Cardiac septum (tissue), 1 donor: ENCODE measurements at places on chromosomes 7 and 10. TPM values are rescaled to one million over a fixed set of nuclear protein-coding genes. Genes with fewer than 3 reads are reported as not detected.

CALHM3 gene
- not detected for total RNA-seq

FOXI2 gene
- total RNA-seq = 0.24 TPM

RADIL gene
- 2.5 TPM for total RNA-seq

OPN1SW gene
- not detected for total RNA-seq

IL15RA gene
- total RNA-seq = 3.9 TPM

LBX1 gene
- 0.13 TPM for total RNA-seq

NKX2-3 gene
- total RNA-seq = not detected

OR2A1 gene
- 0.19 TPM for total RNA-seq

DYNC1I1 gene
- 24.3 TPM for total RNA-seq

DNA sequence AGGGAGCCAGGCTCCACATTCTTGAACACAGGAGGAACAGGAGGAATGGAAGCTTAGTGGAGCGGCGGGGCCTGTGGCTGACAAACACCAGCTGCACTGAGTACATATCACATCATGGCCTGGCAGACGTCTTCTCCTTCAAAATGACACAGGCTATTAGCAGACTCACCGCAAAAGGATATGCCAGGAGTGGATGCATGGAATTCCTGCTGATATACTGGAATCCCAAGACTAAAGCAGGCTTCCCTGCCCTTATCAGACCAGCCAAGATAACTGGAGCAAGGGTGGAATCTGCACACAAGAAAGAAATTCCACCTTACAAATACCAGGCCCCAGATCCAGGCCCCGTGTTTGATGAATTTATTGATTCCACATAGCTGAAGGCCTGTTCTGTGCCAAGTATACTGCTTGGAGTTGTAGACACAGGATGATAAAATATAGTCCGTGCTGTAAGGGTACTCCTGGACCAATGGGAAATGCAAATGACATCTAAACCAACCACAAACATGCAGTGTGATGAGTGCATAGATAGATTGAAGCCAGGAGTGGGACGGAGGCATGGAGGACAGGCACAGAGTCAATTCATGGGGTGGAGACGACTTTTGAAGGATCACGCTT, 480.5 kb upstream of the ZMIZ1 start:
- no peak for DNase-seq

DNA sequence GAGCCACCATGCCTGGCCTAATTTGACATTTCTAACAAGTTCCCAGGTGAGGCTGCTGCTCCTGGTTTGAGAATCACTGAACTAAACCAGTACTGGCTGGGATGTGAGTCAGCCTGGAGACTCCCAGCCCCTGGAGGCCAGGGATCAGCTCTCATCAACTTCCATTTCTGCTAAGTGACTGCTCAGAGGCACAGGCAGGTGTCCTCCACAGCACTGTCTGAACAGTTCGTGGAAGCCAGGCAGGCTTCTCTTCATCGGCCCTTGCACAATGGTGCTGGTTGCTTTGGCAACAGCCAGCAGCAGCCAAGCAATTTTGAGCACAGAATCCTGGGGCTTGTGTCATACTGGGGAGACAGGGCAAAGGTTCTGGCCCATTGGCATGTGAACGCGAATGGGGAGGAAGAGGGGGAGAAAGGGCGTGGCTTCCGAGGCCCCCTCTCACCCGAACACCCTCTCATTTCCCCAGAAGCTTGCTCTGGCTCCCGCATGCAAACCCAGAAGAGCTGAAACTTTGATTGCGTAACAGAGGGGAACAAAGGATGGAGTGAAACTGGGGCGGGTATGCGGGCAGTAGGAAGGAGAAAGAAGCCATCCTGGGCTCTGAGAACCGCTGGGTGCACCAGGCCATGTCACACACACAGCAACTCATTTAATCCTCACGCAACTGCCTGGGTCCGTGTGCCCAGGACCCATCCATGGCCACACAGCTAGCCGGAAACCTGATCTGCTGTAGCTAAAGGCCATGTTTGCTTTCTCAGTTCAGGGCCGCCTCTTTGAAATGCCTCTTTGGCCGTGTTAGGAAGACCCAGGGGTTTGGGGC, 9.0 kb upstream of the POR start:
- DNase-seq = peak; percentile 79

DNA sequence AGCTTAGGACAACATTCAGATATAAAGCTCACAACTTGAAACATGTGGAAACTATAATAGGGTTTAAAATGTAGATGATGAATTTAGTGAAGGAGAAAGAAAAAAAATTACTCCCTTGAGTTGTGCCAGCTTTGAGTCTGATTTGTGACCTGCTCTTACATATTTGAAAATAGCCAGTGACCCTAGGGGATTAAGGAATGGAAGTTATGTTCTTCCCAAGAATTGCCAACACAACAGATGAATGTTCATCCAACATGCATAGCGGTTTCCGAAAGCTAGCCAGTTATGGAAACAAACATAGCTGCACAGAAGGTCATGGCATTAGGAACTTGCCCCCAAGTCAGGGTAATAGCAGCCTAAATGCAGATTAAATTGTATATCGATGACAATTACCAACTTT, 10.8 kb downstream of the TMEM196 start:
- no peak for DNase-seq

GRCh38 chr10:105656856-105657255, 1015.8 kb downstream of the SORCS3 start:
- no peak for DNase-seq

DNA sequence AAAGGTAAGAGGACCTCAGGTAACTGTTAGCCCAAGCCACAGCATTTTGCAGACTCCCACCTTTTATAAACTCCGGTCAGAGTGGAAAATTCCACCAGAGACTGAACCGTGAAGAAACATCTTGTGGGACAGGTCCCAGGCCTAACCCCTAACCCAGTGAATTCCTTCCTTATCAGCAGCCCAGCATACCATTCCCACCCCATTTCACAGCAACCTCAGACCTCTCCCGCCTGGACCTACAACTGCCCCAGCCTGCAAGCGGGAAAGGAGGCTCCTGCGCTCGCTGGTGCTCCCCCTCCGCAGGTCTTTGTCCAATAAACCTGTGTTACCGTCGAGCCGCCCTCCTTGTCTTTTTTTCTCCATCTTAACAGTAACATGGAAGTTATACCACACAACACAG, 736.6 kb downstream of the MAGI2 start:
- no peak for DNase-seq

GRCh38 chr10:80280071-80280800, 9.2 kb downstream of the MAT1A start:
- DNase-seq = peak; percentile 54

GRCh38 chr7:130361681-130362080, 17.1 kb downstream of the CPA5 start:
- peak; percentile 53 for DNase-seq

DNA sequence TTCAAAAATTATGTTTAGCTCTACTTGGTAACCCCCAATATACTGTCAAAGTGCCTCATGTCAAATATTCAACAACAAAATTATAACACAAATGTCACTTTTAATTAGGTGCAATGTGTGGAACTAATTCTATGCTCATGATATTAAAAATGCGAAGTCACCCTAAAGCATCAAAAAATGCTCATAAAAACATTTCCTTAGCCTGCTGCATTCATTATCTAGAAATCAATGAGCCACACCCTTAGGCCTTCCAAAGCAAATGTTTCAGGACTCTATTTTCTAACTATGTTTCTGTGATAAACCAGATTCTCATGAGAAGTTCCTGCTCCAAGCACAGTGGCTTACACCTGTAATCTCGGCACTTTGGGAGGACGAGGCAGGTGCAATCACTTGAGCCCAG, 75.0 kb upstream of the ANK3 start:
- DNase-seq = no peak

DNA sequence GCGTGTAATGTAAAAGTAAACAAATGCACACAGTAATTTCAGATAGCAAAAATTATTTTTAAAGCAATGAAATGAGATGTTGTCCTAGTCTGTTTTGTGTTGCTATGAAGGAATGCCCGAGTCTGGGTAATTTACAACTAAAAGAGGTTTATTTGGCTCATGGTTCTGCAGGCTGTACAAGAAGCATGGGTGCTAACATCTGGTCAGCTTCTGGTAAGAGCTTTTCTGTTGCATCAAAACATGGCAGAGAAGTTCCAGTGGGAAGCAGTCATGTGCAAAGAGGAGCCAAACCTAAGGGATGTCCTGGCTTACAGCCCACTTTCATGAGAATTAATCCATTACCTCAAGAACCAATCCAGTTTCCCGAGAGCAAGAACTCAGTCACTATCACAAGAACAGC, 62.9 kb upstream of the MNX1 start:
- DNase-seq = no peak

DNA sequence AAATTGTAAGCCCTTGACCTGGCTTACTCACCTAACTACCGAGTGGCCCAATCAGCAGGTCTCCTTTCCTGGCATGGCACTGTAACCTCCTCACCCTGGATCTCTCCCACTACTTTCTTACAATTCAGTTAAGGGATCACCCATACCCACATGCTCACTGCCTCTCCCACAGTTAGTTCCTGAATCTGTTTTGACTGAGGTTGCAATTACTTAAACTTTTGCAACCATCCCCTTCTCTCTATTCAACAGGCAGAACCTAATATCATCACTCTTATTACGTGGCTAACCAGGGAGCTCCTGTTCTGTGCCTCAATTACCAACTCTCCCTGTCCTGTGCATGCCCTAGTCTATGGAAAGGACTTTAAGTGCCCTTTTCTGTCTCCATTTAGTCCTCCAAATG, 84.2 kb upstream of the IKZF1 start:
- DNase-seq = no peak

- no peak for DNase-seq
Observed at GRCh38 chr7:18894155-18894554, 223.3 kb downstream of the TWIST1 start.

DNA sequence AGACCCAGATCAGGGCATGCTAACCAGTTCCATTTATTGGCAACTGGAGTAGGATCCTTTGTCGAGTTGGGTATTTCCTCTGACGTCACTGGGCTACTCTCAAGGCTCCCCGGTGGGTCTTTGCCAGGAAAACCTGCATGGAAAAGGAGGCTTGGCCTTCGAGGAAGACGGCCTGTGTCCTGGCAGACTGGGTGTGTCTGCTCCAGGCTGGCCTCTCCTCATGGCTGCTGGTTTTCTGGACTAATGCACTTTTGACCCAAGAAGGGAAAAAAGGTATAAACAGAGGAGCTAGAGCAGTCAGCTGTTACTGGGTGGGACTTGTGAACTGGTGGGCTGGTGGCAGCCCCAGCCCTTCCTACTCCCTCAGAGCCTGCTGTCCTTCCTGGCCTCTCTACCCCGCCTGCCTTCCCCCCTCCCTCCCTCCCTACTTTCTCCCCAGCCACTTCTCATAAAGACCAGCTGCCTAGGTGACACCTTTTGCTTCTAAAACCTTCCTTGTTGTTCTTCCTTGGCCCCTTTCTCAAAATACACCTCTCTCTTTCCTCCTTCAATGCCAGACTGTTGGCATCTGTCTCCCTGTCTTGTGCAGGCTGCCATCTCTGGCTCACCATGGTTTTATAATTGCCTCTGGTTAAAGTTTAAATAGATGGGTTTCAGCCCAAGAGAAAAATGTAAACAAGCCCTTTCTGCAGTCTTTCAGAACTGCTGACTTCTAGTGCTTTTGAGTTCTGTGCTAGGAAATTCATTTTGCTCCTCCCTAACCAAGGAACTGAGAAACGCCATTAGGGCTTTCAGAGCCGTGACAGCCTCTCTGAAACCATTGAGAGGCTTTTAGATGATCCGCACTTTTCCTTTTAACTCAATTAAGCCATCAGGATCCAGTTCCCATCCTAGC, 101.8 kb upstream of the MKLN1 start:
- no peak for DNase-seq

DNA sequence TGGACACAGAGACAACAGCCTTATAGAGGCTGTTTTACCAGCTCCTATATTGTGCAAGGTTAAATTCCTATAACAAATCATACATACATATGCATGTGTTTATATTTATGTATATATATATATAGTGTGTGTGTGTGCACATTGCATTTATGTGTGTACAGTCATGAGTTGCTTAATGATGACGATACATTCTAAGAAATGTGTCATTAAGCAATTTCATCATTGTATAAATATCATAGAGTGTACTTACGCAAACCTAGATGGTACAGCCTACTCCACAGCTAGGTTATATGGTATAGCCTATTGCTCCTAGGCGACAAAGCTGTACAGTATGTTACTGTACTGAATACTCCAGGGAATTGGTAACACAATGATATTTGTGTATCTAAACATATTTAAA, 30.1 kb upstream of the TNKS2 start:
- no peak for DNase-seq

- DNase-seq = peak; percentile 87
Observed at GRCh38 chr7:128827248-128827958, 2.8 kb upstream of the FLNC start.

DNA sequence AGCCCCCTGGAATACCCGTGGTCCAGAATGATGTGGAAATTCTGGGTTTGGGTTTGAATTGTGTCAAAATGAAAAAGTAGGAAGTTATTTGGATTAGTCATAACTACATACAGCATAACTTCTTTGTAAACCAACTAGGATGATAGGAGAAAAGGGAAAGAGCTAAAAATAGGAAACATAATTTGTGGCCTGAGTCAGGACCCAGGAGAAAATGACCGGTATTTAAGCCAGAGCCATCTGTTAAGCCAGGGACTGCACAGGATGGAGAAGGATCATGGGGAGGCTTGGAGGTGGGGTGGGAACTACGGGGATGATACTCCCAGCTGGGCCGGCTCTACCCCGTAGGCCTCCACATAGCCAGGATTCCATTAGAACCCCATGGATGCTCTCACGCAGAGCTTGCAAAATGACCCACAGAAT, 98.6 kb downstream of the MYOF start:
- no peak for DNase-seq

GRCh38 chr10:4543938-4544533, 282.0 kb upstream of the AKR1E2 start:
- DNase-seq = no peak
